ENCODE measurements at places on chromosomes 7 and 10. TPM values are rescaled to one million over a fixed set of nuclear protein-coding genes. Genes with fewer than 3 reads are reported as not detected.

DNA sequence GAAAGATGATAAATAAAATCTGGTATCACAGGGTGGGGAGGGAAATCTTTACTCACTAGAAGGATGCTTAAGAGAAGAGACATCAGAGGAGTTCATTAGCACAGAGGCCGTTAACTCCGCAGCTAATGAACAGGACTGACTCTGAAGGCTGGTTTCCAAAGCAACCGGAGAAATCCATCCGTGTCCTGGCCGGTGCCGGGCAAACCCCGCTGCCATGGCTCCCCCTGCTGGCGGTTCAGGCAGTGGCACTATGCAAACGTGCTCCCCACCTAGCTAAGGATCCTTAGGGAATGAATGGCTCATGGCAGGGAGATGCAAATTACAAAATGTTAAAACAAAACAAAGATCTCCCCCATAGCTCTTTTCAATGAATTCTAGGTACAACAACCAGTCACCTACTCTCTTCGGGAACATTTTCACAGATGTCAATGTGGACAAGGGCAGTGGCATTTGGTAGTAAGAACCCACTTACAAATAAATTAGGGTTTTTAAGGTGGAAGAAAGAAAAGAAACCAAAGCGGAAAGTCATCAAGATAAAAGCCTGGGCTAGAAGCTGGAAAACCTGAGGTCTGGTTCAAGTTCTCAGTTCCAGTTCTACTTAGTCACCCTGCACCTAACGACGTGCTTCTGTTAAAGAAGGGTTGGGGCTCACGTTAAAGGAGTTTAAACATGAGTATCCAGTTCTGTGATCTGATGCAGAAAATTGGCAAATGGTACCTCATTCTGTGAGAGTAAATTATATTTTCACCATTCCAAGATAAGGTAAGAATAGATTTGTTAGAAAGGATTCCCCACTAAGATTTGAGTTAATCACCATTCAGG, 138.2 kb downstream of the SVIL start:
- H3K36me3 ChIP-seq: peaks cover 4% of the 10 kb centered on the region
- DNase-seq: peak; percentile 75
- no peak overlapping the region for H3K27ac ChIP-seq
- no peak overlapping the region for H3K4me3 ChIP-seq

The FAM180A gene
- not detected for total RNA-seq

The ZP3 gene
- total RNA-seq: 0.39 TPM

The TAS2R60 gene
- total RNA-seq: not detected
